ENCODE measurements at places on chromosomes 12 and 14.

GRCh38 chr12:27387473-27387872 is 54.8 kb downstream of the BMAL2 start:
- H3K36me3 ChIP-seq: peaks cover 6% of the 10 kb centered on the region
- no peak for DNase-seq
- no peaks in the 10 kb centered on the region for H3K4me1 ChIP-seq
- H3K4me3 ChIP-seq: no peak overlapping the region

DNA sequence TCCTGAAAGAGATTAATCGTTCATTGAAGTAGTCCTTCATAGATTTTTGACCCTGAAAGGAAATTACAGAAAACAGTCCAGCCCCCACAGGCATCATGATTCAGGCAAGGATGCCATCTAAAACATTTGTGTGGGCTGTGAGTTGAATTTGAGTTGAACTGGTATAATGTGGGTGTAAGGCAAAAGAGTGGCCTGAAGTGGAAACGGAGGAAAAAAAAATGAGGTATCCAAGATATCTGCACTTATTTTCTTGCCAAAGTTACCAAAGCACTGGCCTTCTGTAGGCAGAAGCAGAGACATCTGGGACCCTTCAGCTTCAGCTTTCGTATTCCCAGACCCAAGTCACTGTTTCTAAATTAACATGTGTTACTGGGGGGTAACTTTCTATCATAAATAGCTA is 105.1 kb upstream of the DIO2 start:
- H3K27me3 ChIP-seq: peaks cover 3% of the 10 kb centered on the region
- no peaks in the 10 kb centered on the region for H3K4me1 ChIP-seq
- no peak for DNase-seq

DNA sequence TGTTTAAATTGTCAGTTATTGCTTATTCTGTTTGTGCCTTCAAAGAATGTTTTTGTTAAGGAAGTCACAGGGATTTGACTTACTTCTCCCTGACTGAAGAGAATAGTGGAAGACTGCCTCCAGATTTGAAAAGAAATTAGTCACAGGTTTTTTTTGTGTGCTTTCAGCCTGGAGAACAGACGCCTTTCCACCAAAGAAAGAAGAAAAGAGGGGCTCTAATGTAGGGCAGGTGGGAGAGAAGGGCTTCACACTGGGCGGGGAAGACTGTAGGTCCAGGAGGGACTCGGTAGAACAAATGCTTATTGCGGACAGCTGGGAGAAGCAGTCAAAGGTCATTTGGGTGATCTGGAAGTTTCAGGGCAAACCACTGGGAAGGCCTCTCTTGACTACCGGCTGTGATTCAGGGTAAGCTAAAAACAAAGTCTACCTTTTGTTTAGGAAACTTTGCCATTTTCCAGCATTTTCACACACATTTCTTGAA is 76.8 kb downstream of the SAMD4A start:
- H3K36me3 ChIP-seq: no peaks in the 10 kb centered on the region
- H3K4me3 ChIP-seq: no peak overlapping the region
- peaks cover 10% of the 10 kb centered on the region for H3K4me1 ChIP-seq
- DNase-seq: no peak
- H3K27me3 ChIP-seq: peaks cover 9% of the 10 kb centered on the region

GRCh38 chr14:75223664-75224154 is 47.3 kb upstream of the TMED10 start:
- H3K4me1 ChIP-seq: peaks cover 30% of the 10 kb centered on the region
- H3K27me3 ChIP-seq: no peaks in the 10 kb centered on the region
- peak overlapping the region; percentile 92 for H3K27ac ChIP-seq

GRCh38 chr14:71770431-71770830 is 161.8 kb upstream of the RGS6 start:
- no peaks in the 10 kb centered on the region for H3K27me3 ChIP-seq
- H3K27ac ChIP-seq: no peak overlapping the region
- no peaks in the 10 kb centered on the region for H3K36me3 ChIP-seq
- no peak for DNase-seq
- no peaks in the 10 kb centered on the region for H3K4me1 ChIP-seq

DNA sequence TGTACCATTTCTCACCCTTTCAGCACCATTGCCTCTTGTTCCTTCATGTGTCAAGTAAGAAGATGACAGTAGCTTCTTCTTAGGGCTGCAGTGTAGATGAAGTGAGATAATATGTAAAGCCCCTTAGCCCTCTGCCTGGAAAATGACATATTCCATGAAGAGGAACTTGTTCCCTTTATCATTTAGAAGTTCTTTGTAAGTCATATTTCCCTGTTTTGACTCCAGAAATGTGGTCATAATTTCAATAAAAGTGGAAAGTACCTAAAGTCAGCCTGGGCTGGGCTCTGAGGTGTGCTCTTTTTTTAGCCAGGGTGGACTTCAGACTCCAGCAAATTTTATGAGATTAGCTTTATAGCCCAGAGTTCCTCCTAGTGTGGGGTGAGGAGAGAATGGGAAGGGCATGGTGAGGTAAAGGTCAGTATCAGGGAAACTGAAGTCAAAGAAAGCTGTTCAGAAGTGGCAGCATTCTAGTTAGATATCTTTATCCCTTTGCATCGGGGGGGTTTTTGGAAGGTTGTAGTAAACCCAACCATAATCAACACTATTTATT is 92.5 kb downstream of the TMCC3 start:
- DNase-seq: no peak
- peaks cover 22% of the 10 kb centered on the region for H3K27me3 ChIP-seq
- peaks cover 2% of the 10 kb centered on the region for H3K4me1 ChIP-seq

- no peaks in the 10 kb centered on the region for H3K4me1 ChIP-seq
- no peak overlapping the region for H3K27ac ChIP-seq
- no peak for DNase-seq
- H3K4me3 ChIP-seq: no peak overlapping the region
- peaks cover 1% of the 10 kb centered on the region for H3K36me3 ChIP-seq
Observed at GRCh38 chr14:23143911-23144310, 24.9 kb upstream of the CEBPE start.

GRCh38 chr14:74713395-74713735 is 421 bp downstream of the FCF1 start:
- H3K36me3 ChIP-seq: peaks cover 11% of the 10 kb centered on the region
- H3K27me3 ChIP-seq: no peaks in the 10 kb centered on the region
- peak overlapping the region; percentile 98 for H3K27ac ChIP-seq
- no peak for DNase-seq
- H3K4me1 ChIP-seq: peaks cover 21% of the 10 kb centered on the region

All from progenitor cell of endocrine pancreas (in vitro differentiated cells).